Stimulated activated CD4-positive, alpha-beta T cell treated with anti-CD3 and anti-CD28 coated beads, Interleukin-15, amount 100 ng/mL, for 1 hour (primary cell): ENCODE measurements at places on chromosomes 5 and 9.

GRCh38 chr5:79793722-79794121 is 104.1 kb downstream of the CMYA5 start:
- no peak for DNase-seq

- no peak for DNase-seq
Observed at GRCh38 chr9:19404283-19405075, 4.3 kb upstream of the ACER2 start.

DNA sequence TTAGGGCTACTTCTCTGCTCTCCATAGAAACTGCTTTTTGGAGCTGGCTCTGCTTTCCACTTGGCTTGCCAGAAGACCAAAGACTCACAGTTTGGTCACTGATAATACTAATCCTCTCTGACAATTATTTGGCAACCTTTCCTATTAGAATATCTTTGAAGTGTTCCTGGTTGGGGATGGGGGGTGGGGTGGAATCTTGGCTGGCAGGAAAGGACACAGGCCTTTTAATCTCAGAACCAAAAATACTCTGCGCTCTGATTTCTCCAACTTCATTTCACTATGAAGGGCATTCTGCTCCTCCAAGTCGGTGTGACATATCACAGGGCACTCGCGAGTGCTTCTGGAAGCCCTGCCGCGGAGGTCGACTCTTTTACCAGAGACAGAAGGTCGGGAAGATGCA is 1329.0 kb upstream of the WWC1 start:
- no peak for DNase-seq

GRCh38 chr5:65356274-65356673 is 125.4 kb downstream of the ADAMTS6 start:
- DNase-seq, result no peak

GRCh38 chr9:91903126-91903911 is 46.7 kb downstream of the ROR2 start:
- no peak for DNase-seq

GRCh38 chr9:94657021-94657725 is 17.9 kb upstream of the FBP1 start:
- DNase-seq, result no peak

DNA sequence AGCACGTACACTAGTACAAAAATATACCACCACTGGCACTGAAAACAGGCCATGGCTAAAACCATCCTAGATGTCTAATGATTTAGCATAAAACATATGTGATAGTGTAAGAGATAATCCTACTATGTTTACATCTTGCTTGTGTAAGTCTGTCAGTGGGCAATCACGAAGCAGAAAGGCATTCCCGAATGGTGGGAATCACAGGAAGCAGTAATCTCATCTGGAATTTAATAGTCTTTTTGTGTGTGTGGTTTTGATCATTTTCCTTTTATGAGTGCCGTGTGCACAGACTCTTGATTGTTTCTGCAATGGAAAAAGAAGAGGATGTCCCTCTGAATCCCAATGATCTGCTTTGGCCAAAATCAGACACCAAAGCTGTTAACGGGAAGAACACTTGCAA is 200.5 kb downstream of the EBF1 start:
- DNase-seq, result no peak

- DNase-seq, result peak; percentile 59
Observed at GRCh38 chr9:137028263-137029057, 423 bp upstream of the ABCA2 start.

DNA sequence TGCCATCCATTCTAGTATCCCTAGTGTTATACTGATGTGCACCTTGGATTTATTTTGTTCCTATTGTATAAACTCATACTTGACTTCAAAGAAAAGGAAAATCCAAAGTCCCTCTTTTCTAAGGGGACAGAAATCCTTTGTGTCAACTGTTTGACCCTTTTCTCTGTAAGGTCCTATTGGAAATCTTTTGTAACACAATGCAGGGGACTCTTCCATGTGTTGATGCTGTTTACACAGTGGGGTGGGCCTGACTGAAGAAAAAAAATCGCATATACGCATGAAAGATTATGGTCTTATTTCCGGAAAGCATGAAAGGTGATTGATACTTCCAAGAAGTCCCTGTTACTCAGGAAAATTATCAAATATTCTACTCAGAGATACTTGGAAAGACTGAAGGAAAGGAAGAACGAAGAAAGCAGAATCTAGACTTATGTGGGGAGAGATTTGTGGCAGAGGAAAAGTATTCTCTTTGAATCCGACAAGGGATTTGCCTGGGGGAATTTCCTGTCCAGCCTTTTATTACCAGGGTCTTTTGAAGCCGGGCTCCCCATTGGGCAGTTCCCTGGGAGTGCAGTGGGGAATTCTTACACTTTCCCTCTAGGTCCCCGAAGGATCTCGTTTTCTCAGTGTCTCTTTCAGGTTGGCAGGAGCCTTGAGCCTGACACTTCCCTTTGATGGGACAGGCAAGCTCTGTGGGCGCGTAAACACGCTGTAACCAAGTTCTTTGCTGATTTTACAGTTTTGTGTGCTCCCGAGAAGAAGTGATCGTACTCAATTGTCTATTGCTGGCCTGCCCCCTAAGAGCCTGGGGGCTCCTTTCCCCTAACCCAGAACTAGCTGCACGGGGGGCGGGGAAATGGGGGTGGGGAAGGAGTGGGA is 779 bp upstream of the VCAN start:
- no peak for DNase-seq

GRCh38 chr5:108255468-108255867 is 126.4 kb downstream of the FBXL17 start:
- no peak for DNase-seq

DNA sequence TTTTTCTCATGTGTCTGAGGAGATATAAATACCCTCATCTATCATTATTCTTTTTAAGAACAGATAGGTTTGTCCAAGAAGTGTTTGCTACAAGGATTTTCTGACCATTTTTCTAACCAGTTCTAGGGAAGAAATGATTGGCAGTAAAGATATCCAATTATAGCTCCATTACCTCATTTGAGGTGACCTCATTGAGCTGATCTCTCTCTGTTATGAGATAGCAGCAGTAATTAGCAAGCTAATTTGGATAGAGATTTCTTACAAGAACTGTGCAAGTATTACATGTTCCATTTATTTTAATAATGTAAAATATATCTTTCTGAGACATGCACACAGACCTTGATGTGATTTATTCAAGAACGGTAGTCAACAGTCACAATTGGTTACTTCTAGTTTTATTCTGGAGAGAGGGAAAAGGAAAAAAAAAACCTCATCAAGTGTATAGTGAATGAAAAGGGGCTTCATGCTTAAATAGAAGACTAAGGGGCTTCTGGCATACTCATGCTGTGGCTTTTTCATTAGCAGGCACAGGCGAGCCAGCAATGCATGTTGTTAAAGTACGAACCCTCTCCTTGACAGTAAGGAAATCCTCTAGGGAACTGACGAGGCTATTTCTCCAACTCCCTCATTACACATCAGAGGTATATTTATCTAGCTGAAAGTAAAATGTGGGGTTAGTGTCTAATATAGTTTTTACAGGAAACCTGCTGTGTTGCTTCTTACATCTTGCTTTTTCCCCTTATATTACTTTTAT is 127.3 kb downstream of the NUDT12 start:
- DNase-seq, result no peak

DNA sequence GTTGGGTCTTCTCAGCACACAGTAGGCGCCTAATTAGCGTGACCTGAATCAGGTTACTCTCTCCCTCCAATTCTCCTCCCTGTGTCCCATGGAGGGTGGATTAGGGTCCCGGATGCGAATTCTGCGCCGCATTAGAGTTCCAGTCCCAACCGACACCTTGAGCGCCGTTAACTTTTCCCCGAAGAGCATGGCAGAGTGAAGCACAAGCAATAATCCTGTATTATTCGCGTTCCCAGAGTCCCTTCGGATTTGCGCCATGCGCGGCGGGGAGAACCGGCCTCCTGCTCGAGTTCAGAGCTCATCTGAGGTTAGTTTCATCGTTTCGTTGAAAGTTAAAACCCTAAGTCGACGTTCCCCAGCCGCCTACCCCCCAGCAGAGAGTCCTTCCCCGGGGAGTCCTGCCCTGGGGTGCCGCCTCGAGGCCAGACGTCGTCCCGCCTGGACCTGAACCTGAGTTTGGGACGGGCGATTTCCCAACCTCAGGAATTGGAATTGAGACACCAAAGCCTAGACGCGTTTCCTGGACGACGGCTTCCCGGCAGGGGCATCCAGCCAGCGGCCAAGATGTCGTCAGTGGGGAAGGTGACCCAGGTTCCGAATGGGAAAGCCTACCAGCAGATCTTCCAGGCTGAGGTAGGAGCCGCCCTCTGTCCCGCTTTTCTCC is at the start of gene CCDC180:
Gene CCDC180 (plus strand): TSS at position 160 of the 664 bp plus-strand sequence. CDS start 405 bp downstream, at position 565.
- no peak for DNase-seq

GRCh38 chr9:137721479-137721878 is 102.7 kb downstream of the EHMT1 start:
- DNase-seq, result no peak
